ENCODE measurements at places on chromosomes 3 and 15.

DNA sequence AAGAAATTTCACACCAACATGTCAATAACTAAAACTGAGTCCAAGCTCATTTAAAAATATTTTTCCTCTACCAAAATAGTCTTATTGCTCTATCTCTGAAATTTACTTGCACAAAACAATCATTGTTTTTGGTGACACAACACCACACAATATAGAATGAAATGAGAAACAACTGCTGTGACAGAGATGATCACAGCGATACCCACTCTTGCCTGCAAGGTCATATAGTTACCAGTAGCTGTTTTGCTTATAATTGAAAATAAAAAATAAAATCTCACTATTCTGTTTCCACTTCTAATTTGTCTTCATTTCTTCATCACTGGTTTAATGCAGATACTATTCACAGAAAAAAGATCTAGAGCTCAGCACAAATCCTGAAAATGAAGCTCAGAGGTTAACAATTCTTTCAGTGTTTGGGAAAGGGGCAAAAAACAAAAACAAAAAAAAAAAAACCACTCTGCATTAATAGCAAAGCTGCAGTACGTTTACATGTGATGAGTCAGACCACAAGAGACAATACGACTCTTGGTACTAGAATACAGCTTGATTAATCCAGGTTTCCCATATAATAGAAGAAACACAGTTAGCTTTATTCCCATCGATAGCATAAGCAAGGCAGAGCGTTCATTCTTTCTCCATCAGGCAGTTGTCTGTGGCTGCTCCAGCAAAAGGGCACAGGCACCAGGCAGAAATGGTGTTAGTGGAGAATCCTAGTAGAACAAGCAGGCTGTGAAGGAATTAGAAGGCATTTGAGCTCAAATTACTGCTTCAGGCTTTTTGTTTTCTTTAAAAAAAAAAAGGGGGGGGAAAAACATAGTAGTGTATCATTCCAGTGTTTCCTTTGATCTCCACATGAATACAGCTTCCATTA lies 773 bp downstream of the ANKRD28 start:
- no peak for DNase-seq

GRCh38 chr3:115912372-115912771 lies 289.1 kb downstream of the GAP43 start:
- DNase-seq = no peak

GRCh38 chr3:187621881-187622280 lies 48.3 kb downstream of the SST start:
- no peak for DNase-seq

- no peak for DNase-seq
Measured at GRCh38 chr15:69744391-69745162, 292.0 kb downstream of the RPLP1 start.

DNA sequence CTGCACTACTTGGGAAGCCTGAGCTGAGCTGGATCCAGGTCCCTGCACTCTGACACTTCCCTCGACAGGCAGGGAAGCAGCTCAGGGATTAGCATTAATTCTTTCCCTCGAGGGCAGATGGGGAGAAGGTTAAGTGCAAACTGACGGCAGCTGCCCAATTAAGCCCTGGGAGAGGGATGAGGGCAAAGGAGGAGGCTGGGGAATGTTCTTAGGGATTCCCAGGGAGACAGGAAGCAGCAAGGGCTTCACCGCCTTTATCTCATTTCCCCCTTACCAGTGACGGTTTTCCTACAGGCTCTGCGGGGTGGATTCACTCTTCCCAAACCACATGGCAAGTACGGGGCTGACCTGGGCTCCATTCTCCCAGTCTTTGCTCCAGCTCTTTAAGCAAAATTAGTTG lies 519.0 kb upstream of the PROK2 start:
- no peak for DNase-seq

All from GF-D8 (cell line).